ENCODE measurements at places on chromosomes 13 and 19.
A peak's percentile ranks its signal among the peaks of the same experiment; 100 is the strongest.

- no peak for DNase-seq
Measured at GRCh38 chr13:35549481-35549880, 73.0 kb upstream of the MAB21L1 start.

DNA sequence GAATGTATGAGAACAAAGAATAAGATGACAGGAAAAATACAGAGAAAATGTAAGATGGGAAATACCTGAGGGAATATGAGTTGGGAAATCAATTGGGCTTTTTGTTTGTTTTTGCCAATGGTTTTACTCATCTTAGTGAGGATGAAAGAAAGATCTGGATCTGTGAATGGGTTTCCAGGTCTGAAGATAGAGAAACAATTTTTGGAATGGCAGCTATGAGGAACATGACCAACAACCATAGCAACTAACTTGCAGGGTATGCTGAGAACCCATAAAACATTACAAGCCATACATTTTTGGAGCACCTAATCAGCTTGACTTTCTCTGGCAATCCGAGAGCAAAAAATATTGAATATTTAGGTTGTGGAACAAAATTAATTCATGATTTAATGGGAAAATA lies 290.0 kb downstream of the KCTD12 start:
- no peak for DNase-seq

- DNase-seq = no peak
Measured at GRCh38 chr13:23322353-23323336, 110.9 kb downstream of the SACS start.

- no peak for DNase-seq
Measured at GRCh38 chr13:36193151-36193855, 21.1 kb downstream of the SOHLH2 start.

- DNase-seq = no peak
Measured at GRCh38 chr19:575527-576506, 3.4 kb downstream of the BSG start.

GRCh38 chr19:55081770-55082019 lies 6.0 kb downstream of the EPS8L1 start:
- DNase-seq = no peak

- DNase-seq = no peak
Measured at GRCh38 chr19:40363069-40363468, 14.6 kb downstream of the PLD3 start.

DNA sequence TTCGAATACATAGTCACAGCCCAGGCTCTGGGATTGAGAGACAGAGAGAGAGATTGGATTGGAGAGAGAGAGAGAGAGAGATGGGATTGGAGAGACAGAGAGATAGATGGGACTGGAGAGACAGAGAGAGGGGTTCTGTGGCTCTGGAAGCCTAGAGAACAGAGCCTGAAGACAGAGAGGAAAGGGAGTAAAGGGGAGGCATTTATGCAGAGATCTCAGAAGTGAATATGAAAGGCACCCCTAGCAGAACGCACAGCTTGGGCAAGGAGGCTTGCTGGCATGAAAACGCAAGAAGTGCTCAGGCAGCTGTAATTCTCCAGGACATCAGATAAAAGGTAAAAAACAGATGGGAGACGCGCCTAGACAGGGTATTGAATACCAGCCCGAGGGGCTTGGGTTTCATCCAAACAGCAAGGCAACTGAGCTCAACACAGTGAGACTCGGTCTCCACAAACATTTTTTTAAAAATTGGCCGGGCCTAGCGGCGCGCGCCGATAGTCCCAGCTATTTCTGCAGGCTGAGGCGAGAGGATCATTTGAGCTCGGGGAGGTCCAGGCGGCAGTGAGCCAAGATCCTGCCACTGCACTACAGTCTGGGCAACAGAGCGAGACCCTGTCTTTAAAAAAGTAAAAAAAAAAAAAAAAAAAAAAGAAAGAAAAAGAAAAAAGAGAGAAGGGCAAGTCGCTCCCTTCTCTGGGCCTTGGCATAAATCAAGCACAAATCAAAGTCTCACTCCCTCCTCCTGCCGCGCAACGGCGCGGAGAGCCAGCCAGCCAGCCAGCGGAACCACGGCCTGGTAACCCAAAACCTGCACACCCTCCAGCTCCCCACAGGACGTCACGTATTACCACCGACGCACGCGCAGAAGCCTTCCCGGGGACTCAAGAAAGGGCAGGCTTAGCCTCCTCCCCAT lies 774 bp upstream of the PPP2R1A start:
- peak; percentile 7 for DNase-seq

DNA sequence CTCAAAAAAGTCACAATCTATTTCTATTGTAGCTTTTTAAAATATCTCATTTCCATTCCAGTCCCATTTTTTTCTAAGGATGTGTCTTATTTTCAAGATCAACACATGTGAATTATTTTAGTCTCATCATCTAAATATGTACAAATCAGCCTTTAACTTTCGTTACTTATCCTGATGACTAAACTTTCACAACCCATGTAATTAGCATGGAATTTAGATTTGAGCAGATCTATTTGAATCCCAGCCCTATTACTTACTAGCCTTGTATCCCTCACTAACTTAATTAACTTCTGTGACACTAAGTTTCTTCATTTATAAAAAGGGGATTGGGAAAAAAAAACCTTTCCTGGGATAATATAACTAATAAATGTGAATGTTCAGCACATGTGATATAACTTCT lies 81.1 kb downstream of the UFM1 start:
- DNase-seq = no peak

DNA sequence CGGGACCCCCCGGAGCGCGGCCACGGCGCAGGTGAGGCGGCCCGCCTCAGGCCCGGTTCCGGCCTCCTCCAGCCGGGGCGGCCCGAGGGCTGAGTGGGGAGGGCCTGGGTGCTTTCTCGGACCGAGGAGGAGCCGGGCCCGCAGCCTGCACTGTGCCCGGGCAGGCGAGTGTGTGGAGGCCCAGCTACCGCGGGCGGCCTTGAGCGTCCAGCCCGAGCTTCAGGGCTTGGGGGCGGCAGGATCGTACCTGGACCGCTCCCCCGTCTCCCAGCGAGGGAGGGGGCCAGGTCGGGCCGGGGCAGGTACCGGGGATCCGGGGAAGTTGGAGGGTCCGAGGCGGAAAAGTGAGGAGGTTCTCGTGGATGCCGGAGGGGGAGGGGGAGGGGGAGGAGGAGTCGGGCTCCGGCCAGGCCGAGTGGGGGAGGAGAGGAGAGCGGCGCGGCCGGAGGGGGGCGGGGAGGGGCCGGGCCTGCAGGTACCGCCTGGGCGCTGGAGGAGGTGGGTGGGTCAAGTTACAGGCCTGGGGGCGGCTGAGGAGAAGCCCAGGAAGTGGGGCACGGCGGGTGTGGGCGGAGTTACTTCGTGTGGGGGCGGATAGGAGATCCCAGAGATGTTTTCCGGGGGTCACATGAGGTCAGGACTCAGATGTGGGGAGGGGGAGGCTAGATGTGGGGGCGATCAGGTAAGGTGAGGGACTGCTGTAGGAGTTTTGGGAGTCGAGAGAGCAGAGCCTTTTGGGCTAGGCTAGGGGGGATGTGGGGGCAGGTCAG lies 545 bp downstream of the NACC1 start:
- no peak for DNase-seq

DNA sequence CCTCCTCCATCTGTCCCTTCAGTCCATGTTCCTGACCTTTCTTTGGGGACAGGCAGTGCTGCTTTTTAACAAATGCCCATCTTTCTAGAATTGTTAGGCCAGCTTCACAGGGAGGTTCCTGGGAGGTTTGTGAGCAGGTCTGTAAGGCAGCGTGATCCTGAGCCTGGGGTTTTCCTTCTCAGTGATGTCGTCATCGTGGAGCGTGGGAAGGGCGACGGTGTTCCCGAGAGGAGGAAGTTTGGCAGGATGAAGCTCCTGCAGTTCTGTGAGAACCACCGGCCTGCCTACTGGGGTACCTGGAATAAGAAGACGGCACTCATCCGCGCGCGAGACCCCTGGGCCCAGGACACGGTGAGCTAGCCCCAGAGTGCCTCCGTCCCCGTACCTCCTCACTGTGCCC lies 26.8 kb downstream of the CHAF1A start:
- DNase-seq = no peak
